Vagina (tissue), 2 donors: ENCODE measurements at places on chromosomes 6 and 20.

- peak; percentile 75 for DNase-seq
- no peak overlapping the region for H3K4me3 ChIP-seq
These were observed 100.9 kb downstream of the TMEM242 start for GRCh38 chr6:157222201-157222981.

- H3K4me3 ChIP-seq = no peak overlapping the region
- peaks cover 5% of the 10 kb centered on the region for H3K4me1 ChIP-seq
- no peaks in the 10 kb centered on the region for H3K27me3 ChIP-seq
- no peak for DNase-seq
These were observed 247.5 kb upstream of the SUPT3H start for GRCh38 chr6:45625191-45625664.

GRCh38 chr6:64874776-64875175 is 832.2 kb downstream of the EYS start:
- H3K36me3 ChIP-seq = no peaks in the 10 kb centered on the region
- DNase-seq = no peak
- no peak overlapping the region for H3K4me3 ChIP-seq
- H3K4me1 ChIP-seq = no peaks in the 10 kb centered on the region
- no peak overlapping the region for H3K27ac ChIP-seq
- H3K27me3 ChIP-seq = no peaks in the 10 kb centered on the region

- no peak overlapping the region for H3K4me3 ChIP-seq
- no peak for DNase-seq
- H3K4me1 ChIP-seq = no peaks in the 10 kb centered on the region
These were observed 224.9 kb downstream of the PHACTR1 start for GRCh38 chr6:12941422-12941821.

DNA sequence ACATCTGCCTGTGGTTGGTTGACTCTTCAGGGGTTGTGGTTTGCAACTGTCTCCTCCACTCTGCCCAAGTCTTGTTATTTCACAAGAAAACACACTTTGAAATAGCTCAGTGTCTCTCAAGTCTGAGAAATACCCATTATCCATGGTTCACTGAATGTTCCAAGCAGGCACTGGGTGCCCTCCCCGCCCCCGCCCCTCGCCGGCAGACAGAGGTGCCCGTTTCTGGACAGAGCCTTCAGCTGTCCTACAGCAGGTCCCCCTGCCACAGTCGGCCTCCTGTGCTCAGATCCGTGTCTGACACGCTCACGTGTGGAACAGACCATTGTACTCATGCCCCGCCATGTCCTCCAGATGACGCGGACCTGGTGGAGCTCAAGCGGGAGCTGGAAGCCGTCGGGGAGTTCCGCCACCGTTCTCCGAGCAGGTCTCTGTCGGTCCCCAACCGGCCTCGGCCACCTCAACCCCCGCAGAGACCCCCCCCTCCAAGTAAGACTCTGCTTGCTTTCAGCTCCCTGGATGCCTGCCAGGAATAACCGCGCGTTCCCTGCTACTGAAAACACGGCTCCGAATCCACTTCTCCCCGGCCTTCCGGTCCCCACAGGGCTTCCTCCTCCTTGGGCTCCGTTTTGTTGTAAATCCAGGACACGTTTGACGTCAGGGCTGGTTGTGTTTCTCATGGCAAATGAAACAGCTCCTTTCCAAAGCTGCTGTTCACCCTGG is 81.4 kb downstream of the SERAC1 start:
- H3K27me3 ChIP-seq = no peaks in the 10 kb centered on the region
- H3K27ac ChIP-seq = no peak overlapping the region
- H3K4me1 ChIP-seq = no peaks in the 10 kb centered on the region

GRCh38 chr6:9439621-9440330 is 975.1 kb downstream of the TFAP2A start:
- H3K4me3 ChIP-seq = no peak overlapping the region
- H3K27ac ChIP-seq = no peak overlapping the region
- DNase-seq = no peak
- H3K36me3 ChIP-seq = no peaks in the 10 kb centered on the region

DNA sequence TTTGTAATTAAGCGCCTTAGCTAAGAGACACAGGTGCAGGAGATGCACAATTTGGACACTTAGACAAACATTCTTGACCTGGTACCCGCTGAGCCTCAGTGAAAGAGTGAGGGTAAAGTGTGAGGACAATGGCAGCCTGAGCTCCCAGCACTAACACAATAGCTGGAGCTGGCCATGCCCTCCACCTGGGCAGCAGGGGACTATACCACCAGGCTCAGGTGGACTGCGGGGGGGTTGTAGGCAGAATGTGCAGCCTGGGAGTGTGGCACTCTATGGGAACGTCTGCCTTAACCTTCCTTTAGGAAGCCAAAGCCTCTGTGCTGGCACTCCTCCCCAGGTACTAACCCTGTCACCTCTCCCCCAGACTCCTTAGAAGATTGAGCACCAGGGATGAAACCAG is 23.6 kb downstream of the PRKN start:
- H3K4me1 ChIP-seq = peaks cover 5% of the 10 kb centered on the region
- no peak for DNase-seq
- H3K27me3 ChIP-seq = no peaks in the 10 kb centered on the region
- H3K4me3 ChIP-seq = no peak overlapping the region
- H3K27ac ChIP-seq = no peak overlapping the region
- H3K36me3 ChIP-seq = no peaks in the 10 kb centered on the region
